ENCODE measurements at places on chromosomes 12 and 14. TPM values are rescaled to one million over a fixed set of nuclear protein-coding genes. Genes with fewer than 3 reads are reported as not detected.

The SLC25A47 gene
- polyA plus RNA-seq = not detected

The PAX9 gene
- polyA plus RNA-seq = 0.43 TPM

The C12orf54 gene
- 1.3 TPM for polyA plus RNA-seq

The COPZ1 gene
- polyA plus RNA-seq = 204 TPM

The MANSC1 gene
- 26.3 TPM for polyA plus RNA-seq

The ITGA7 gene
- 33.9 TPM for polyA plus RNA-seq

- DNase-seq = no peak
These were observed 53.9 kb downstream of the METTL25 start for GRCh38 chr12:82412246-82412645.

DNA sequence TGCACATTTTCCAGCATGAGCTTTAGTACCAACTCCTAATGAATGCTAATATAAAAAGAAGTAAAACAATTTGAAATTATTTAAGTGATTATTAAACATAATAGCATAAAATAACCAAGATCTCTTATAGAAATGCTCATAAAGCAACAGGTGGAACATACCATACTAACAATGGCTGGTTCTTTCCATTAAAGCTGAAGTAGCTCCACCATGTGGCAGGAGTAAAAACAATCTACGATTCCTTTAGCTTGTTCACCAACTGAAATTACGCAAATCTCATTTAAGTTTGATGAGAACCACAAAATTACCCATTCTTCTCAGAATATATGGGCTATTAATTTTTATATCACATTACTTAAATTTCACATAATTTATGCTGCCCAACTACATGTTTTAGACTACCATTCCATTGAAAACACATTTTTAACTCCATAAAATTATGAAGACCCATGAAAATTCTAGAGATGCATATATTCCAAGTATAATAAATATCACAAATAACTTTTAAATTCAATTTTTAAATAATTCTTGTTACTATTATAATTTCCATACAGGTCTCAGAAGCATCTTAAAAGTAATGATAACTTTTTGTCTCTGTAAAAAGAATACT is 213.6 kb downstream of the DAD1 start:
- DNase-seq = no peak

- no peak for DNase-seq
These were observed 74.0 kb upstream of the G2E3 start for GRCh38 chr14:30484976-30485375.

GRCh38 chr12:120698665-120699064 is 11.6 kb upstream of the UNC119B start:
- no peak for DNase-seq

DNA sequence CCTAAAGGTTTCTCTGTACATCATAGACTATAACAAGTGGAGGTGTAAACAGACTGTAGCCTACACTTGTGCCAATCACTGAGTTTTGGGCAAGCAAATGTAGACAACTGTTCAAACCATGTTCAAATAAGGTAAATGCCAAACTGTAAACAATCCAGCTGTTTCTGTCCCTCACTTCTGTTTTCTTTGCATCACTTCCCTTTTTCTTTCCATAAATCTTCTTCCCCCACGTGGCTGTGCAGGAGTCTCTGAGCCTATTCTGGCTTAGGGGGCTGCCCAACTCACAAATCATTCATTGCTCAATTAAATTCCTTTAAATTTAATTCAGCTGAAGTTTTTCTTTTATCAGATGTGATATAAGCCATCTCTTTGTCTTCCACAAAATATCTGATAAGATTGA is 65.1 kb upstream of the CPM start:
- no peak for DNase-seq

GRCh38 chr12:51275088-51275487 is 4.9 kb upstream of the SMAGP start:
- no peak for DNase-seq

DNA sequence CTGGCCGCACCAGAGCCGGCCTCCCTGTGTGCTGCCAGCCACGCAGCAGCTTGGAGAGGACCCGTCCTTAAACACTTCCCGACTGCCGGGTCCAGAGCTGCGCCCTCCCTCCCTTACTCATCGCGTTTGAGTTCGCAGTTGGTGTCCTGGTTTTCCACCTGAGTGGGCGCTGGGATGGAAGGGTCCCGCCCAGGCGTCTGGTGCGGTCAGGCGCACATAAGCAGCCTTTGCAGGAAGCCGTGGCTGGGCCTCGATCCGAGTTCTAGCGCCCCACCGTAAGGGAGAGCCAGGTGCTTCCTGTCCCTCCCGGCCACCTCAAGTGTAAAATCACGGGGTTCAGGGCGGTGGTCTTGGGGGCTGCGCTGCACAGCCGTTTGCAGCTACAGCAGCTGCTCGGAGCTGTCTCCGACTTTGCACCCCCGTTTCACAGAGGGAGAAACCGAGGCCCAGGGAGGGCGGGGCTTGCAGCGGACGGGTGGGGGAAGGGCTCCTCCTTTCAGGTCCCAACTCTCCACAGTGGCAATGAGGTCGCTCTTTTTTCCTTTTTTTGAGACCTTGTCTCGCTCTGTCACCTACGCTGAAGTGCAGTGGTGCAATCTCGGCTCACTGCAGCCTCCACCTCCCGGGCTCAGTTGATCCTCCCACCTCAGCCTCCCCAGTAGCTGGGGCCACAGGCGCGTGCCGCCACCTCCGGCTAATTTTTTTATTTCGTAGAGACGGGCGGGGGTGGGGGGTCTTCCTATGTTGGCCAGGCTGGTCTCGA is 51.3 kb downstream of the LRCOL1 start:
- no peak for DNase-seq

DNA sequence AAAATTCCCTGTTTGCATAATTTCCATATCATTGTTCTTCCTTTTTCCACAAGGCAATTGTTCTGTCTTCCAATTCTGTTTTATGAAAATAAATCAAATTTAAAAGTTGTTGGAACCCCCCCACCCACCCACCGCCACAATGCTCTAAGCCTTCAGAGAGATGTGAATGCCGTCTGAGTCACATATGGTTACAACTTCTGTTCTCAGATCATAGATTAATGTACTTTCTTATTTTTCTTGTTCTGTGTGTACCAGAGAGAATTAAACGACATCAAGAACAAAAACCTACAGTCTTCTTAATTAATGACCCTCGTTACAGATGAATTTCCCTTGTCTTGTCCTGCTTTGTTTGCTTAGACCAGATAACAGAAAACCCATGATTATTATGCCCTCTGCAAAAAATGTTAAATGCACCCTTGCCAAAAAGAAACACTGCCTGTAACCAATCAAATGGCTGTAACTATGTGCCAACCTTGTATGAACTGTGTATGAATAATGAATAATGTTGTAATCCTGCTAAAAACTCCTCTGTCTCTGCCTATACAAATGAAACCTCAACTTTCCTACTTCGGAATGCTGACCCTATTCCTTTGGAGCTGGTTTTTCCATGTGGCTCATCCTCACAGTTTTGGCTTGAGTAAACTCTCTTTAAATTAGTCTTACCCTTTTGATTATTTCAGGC is 14.0 kb downstream of the OR6S1 start:
- DNase-seq = no peak

DNA sequence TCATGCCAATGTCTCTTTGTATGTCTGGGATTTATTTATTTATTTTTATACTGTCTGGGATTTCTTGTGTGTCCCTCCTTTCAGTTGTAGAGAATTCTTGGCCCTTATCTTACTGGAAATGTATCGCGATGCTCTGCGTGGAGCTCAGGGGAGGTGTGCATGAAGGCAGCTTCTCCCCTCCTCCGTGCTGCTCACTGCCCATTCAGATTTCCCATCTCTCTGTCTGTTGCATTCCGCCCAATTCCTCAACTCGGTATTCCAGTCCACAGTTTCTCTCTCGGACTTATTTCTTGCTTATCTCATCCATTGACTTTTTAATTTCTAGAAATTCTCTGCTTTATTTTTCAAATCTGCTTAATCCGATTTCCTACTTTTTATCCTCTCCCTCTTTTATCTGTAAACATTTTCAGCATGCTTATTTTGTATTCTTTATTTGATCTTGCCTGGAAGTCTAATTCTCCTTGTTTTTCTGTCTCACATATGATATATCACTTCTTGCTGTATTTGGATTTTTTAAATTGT is 93.2 kb downstream of the FBXW8 start:
- no peak for DNase-seq

DNA sequence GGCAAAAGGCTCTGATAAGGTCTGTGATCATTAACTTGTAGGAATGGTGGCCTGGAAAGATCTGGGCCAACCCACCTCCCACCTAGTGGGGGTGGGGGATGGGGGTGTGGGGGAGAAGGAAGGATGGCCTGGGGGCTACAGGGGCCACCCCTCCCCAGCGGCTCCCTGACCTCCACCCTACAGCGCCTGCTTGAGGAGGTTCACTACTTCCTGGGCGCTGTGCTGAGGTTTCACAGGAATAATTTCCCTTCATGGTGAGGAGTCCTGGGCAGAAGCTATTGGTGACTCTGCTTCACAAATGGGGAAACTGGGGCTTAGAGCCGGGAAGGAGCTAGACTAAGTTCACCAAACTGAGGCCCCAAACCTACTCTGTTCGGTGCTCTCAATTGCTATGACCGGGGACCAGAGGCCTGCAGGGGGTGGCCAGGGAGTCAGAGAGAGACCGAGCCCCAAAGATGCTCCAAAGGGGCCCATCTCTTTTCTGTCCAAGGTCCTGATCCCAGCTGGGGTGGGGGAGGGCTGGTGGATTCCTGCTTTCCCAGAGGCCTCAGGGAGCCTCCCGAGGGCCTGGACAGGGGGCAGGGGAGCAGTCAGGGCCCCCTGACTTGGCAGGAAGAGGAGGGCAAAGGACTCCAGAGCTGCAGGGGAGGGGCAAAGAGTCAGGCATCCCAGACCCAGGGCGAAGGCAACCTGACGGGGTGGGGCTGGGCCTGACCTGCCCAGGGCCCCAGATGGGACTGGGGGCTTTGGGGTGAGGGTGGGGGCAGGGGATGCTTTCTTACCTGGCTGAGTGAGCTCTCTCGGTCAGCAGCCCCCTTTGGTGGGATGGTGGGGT is 1.7 kb downstream of the HNF1A start:
- DNase-seq = no peak

DNA sequence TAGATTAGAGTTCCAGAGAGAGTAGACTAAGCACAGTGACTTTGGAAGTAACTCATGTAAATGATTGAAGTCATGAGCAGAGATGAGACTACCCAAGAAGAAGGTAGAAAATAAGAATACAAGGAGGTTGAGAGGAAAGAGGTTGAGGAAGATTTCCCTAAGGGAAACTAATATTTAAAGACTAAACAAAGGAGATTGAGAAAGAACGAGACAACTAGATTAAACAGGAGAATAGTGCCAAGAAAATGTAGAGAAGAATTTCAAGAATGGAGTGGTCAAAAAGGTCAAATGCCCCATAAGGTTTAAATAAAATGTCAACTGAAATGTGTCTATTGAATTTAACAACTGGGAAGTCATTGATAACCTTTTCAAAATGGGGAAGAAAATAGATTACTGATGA is 59.0 kb downstream of the RPS29 start:
- no peak for DNase-seq

DNA sequence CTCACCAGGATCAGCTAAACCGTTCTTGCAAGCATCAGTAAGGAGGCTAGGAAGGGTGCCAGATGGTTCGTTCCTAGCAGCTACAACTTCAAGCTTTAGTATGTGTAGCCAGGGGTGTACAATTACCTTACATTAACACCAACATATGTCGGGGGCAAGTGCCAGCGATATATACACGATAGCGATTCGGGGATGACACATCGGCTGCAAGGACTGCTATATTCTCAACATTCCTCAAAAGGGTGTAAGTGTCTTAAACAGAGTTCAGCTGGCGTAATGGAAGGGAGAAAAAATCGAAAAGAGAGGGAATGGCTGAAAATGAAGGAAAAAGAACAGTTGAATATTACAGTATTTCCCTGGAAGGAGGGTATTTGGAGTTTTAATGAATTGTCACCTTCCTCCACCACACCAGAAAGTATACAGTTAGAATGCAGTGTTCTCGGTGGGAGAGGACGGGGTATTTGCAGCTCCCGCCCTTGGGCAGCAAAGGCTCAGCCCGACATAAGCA is 545 bp downstream of the LIMA1 start:
- peak; percentile 57 for DNase-seq

DNA sequence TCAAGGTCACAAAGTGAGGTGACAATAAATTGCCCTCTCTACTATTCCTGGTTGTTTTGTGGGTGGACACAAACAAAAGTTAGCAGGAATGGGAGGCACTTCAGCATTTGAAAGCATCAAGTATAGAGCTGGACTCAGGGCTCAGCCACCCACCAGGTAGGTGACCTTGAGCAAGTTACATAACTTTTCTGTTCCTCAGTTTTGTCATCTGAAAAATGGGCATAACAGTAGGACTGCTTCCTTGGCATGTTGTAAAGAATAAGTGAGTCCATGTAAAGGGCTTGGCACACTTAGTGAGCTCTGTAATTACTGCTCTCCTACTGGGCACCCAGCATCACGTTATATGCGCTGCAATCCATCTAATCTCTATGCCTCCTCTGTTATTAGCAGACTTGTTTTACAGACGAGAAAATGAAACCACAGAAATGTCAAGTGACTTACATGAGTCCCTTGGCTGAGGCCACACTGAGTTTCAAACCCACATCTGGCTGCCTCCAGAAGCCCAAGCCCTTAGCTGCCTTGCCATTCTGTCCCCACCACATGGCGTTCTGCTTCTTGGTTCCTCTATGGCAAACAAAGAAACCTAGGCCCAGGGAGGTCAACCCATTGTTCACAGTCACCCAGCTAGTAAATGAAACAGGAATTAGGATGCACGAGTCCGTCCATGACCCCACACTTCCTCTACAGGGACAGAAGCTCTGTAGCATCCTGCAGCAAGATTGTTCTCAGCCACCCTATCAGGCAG is 63.2 kb upstream of the SLC24A4 start:
- DNase-seq = no peak

Measured in right lung (tissue), 10 donors.